ENCODE measurements at places on chromosomes 2 and 18. TPM values are rescaled to one million over a fixed set of nuclear protein-coding genes. Genes with fewer than 3 reads are reported as not detected.

DNA sequence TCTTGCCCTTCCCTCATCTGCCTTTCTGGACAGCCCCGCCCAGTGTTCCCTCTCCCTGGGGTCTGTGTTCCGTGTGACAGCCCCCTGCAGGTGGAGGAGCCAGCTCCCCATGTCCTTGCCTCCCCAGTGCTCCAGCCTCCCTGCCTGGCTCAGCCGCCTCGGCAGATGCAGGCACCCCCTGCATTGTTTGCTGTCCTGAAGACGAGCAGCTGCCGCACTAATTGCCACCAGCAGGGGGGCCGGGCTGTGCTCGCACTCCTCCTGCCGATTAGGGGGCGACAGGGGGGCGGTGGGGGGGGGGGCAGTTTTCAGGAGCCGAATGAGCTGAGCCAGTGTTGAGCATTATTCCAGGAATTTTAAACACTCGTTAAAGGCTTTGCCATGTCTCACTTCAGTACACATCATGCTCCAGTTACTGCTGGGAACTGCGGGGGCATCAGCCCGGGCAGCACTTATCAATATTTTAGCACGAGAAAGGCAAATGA, 23.3 kb downstream of the SIX3 start:
- peaks cover 30% of the 10 kb centered on the region for H3K27me3 ChIP-seq
- H3K4me3 ChIP-seq = no peak overlapping the region
- no peaks in the 10 kb centered on the region for H3K4me1 ChIP-seq
- no peaks in the 10 kb centered on the region for H3K36me3 ChIP-seq

DNA sequence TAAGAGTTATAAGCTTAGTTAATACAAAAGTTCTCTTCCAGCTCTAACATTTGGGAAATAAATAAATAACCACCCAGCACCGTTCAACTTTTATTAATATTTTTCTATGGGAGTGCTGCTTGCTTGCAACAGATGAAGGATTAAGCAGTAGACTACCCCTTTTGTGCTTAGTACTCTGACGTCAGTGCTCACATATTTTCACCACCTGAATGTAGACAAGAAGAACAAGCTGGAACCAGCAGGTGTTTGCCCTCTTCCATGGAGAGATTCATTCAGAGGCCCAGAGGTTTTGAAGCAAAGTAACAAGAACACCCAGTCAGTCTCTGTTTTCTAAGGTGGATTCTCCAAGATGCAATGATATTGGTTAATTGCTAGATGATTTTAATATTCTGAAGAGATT, 307.1 kb upstream of the PIK3C3 start:
- no peak overlapping the region for H3K4me3 ChIP-seq
- no peaks in the 10 kb centered on the region for H3K4me1 ChIP-seq
- DNase-seq = no peak
- no peaks in the 10 kb centered on the region for H3K27me3 ChIP-seq

GRCh38 chr18:79950515-79951341, 725 bp downstream of the SLC66A2 start:
- H3K36me3 ChIP-seq = peaks cover 4% of the 10 kb centered on the region
- H3K27ac ChIP-seq = peak overlapping the region; percentile 83
- no peaks in the 10 kb centered on the region for H3K27me3 ChIP-seq
- H3K4me3 ChIP-seq = peak overlapping the region; percentile 87
- DNase-seq = peak; percentile 66

CDH7 gene
- not detected for total RNA-seq

DNA sequence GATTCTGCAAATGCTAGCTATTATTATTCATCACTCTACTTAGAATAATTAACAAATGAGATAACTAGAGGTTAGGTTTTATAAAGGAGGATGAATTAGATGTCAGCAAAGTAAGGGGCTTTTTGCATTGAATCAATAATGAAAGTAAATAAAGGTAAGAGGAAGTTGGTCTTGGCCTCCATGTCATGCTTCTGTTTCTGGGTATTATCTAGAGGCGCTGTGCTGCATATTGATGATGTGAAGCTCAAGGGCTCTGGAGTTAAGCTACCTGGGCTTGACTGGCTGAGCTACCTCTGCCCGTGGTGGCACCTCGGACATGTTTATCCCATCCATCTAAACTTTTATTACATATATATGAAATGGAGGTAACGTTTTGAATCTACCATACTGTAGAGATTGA, 350.9 kb downstream of the PARD3B start:
- peaks cover 45% of the 10 kb centered on the region for H3K36me3 ChIP-seq
- no peaks in the 10 kb centered on the region for H3K27me3 ChIP-seq
- peak overlapping the region; percentile 13 for H3K4me3 ChIP-seq
- peak overlapping the region; percentile 43 for H3K27ac ChIP-seq

AKAIN1 gene
- total RNA-seq = not detected

SPTBN1 gene
- 120 TPM for total RNA-seq

DNA sequence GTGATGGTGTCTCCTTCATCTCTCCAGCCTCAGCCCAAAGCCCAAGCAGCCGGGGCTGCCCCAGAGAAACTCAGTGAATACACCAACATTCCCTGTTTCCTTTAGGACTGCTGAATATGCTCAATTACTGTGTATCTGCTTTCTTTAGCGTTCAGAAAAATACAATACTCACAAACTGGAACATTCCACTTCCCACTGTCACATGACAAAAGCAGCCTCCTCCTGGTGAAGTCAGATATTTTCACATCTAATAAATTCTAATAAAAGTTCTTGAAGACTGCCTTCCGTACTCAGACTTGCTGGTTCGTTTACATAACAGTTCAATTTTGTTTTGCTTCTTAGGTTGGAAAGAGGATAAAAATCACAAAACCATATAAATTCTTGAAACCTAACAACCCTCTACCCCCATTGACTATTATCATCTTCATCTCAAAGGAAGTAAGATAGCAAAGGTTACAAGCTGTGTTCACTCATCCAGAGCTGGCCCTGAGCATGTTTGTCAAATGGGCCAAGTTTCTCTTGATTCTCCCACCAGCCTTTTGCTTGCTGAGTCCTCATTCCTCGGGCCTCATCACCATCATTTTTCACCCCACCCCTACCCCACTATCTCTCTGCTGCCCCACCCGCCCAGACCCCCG, 190.8 kb upstream of the HNRNPA3 start:
- H3K4me3 ChIP-seq = no peak overlapping the region
- no peak overlapping the region for H3K27ac ChIP-seq
- peaks cover 4% of the 10 kb centered on the region for H3K4me1 ChIP-seq

DNA sequence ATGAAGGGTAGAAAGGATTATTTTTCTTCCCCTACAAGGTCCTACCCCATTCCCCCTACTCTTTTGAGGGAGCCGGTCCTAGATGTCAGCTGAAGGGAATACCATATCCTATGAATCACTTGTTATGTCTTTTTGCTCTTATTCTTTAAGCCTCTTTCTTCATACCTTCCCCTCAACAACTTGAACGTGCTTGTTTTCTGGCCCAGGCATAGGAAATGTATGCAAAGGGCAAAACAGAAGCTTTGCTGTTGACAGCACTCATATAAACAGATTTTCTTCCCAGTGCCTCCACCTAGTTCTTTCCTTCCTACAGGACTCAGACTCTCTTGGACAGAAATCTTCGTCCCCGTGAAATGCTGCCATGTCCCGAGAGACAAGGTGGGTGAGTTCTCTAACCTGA, 64.6 kb downstream of the TMEM17 start:
- no peak overlapping the region for H3K4me3 ChIP-seq
- no peaks in the 10 kb centered on the region for H3K36me3 ChIP-seq
- no peaks in the 10 kb centered on the region for H3K4me1 ChIP-seq
- no peak for DNase-seq
- peaks cover 4% of the 10 kb centered on the region for H3K27me3 ChIP-seq
- no peak overlapping the region for H3K27ac ChIP-seq

GRCh38 chr2:169933124-169933711, 106.0 kb downstream of the UBR3 start:
- H3K4me3 ChIP-seq = no peak overlapping the region
- H3K4me1 ChIP-seq = peaks cover 2% of the 10 kb centered on the region
- no peak for DNase-seq
- no peak overlapping the region for H3K27ac ChIP-seq
- no peaks in the 10 kb centered on the region for H3K27me3 ChIP-seq
- H3K36me3 ChIP-seq = peaks cover 7% of the 10 kb centered on the region

- peaks cover 7% of the 10 kb centered on the region for H3K4me1 ChIP-seq
- H3K4me3 ChIP-seq = no peak overlapping the region
- H3K27ac ChIP-seq = no peak overlapping the region
- DNase-seq = no peak
Measured at GRCh38 chr2:226782092-226782713, 17.4 kb downstream of the IRS1 start.

DNA sequence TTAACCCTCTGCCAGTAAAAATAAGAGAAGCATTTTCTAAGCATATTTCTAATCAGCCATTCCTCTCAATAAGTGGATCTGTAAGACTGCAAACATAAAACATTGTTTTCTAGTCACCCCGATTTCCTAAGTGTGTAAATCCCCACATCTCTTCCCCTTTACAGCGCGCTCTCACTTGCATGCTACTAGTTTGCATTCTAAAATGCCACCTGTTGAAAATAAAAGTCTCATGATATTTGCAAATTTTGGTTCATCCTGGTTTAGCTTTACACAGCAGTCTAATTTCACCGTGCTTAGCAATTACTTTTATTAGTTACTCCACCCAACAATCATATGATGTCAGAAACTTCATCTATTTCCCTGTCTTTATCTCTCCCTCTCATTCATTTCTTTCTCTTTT, 1230.7 kb upstream of the ZEB2 start:
- H3K4me3 ChIP-seq = no peak overlapping the region
- no peak for DNase-seq
- peaks cover 2% of the 10 kb centered on the region for H3K27me3 ChIP-seq
- no peaks in the 10 kb centered on the region for H3K4me1 ChIP-seq

- no peaks in the 10 kb centered on the region for H3K36me3 ChIP-seq
- H3K4me1 ChIP-seq = no peaks in the 10 kb centered on the region
- peaks cover 6% of the 10 kb centered on the region for H3K27me3 ChIP-seq
- H3K4me3 ChIP-seq = no peak overlapping the region
Measured at GRCh38 chr2:234846599-234847363, 105.0 kb upstream of the SH3BP4 start.

DNA sequence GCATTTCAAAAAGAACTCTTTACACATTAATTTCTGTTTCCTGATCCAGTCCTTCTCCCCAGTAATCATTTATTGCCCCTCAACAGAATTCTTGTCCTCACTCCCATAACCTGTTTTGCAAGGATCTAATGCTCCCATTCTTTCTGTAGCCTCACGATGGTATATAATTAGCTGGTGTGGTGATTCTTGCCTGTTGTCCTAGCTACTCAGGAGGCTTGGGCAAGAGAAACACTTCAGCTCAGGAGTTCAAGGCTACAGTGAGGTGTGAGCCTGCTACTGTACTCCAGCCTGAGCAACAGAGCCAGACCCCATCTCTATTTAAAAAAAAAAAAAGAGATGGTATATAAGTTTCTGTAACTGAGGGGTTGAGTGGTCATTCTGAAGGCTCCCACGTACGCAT, 7.7 kb upstream of the TRAPPC8 start:
- H3K4me3 ChIP-seq = no peak overlapping the region
- DNase-seq = no peak
- peaks cover under 1% of the 10 kb centered on the region for H3K4me1 ChIP-seq
- no peaks in the 10 kb centered on the region for H3K36me3 ChIP-seq
- H3K27ac ChIP-seq = no peak overlapping the region
- peaks cover 9% of the 10 kb centered on the region for H3K27me3 ChIP-seq

CIB4 gene
- not detected for total RNA-seq

DNA sequence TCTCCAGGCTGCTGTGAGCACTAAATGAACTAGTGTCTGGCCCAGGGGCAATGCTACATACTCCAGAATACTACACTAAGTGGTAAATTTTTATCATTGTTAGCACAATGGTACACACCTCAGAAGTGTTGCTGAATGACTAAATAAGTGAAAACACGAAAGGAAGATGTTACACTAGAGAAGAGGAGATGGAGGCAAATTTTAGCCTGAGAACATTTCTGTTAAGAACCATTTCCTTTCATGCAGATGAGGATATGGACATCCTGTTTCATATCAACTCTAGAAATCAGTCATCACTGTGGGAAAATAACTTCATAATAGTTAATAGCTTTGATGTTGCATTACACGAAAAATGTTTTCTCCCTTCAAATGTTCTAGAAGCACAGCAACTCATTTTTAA, 117.6 kb upstream of the STK17B start:
- DNase-seq = no peak
- peaks cover 47% of the 10 kb centered on the region for H3K4me1 ChIP-seq
- peaks cover 2% of the 10 kb centered on the region for H3K27me3 ChIP-seq

DNA sequence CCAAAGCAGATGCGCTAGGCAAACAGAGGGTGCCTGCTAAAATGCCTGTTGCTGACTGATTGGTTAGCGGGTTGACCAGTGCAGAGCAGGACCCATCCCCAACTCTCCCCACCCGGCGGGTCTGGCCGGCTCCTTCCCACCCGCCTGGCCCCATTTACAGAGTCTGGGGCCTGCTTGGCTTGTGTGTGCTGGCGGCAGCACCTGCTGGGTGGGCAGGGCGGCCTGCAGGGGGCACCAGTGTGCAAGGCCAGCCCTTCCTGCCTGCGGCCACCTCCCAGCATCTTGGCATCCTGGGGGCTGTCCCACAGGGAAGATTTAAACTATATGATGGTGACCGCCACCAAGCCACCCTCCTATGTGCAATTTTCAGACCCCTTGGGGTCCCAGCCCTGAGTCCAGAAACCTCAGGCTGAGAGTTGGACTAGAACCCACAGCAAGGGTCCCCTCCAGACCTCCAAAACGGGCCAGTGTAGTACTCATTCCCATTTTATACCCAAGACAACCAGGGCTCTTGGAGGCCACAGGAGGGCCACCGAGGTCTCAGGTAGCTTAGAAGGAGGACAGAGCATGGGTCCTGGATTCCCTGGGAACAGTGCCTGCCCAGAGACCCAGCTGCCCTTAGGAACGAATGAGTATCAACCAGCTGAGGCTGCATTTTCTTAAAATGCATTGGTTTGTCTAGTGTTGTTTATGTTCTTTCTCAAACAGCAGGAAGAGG, 173.6 kb downstream of the SMAD7 start:
- H3K4me1 ChIP-seq = peaks cover 9% of the 10 kb centered on the region
- H3K27ac ChIP-seq = no peak overlapping the region
- peak; percentile 87 for DNase-seq
- peaks cover 4% of the 10 kb centered on the region for H3K27me3 ChIP-seq
- H3K4me3 ChIP-seq = no peak overlapping the region

- peaks cover 42% of the 10 kb centered on the region for H3K4me1 ChIP-seq
- H3K4me3 ChIP-seq = peak overlapping the region; percentile 66
- H3K27me3 ChIP-seq = no peaks in the 10 kb centered on the region
- H3K36me3 ChIP-seq = peaks cover 12% of the 10 kb centered on the region
- no peak for DNase-seq
Measured at GRCh38 chr2:234322766-234323465, 174.0 kb downstream of the ARL4C start.

- H3K36me3 ChIP-seq = no peaks in the 10 kb centered on the region
- H3K27me3 ChIP-seq = peaks cover 30% of the 10 kb centered on the region
- no peak for DNase-seq
- H3K4me1 ChIP-seq = peaks cover 8% of the 10 kb centered on the region
- H3K4me3 ChIP-seq = peak overlapping the region; percentile 84
Measured at GRCh38 chr2:127107622-127107999, 657 bp upstream of the BIN1 start.
